Vein endothelial cell (primary cell): ENCODE measurements at places on chromosomes 1 and 21. TPM values are rescaled to one million over a fixed set of nuclear protein-coding genes. Genes with fewer than 3 reads are reported as not detected.

SH2D5 gene
- 0.86 and 0.98 TPM in 2 replicates for total RNA-seq

S100A4 gene
- 5.2 and 5.7 TPM in 2 replicates for total RNA-seq

PIK3C2B gene
- total RNA-seq, result 40.4 and 52.6 TPM in 2 replicates

RNU1-1 gene
- total RNA-seq, result under 0.01 TPM in 2 replicates

HYI gene
- total RNA-seq, result 137 and 244 TPM in 2 replicates

AHDC1 gene
- total RNA-seq, result 14.4 and 18.9 TPM in 2 replicates

CLDN8 gene
- total RNA-seq, result not detected in 2 replicates

OR2T29 gene
- total RNA-seq, result not detected in 2 replicates

AMY1C gene
- total RNA-seq, result not detected in 2 replicates

ENAH gene
- total RNA-seq, result 60.8 and 77.9 TPM in 2 replicates

S100A7 gene
- not detected in 2 replicates for total RNA-seq

EFNA1 gene
- 84.4 and 125 TPM in 2 replicates for total RNA-seq

PGLYRP3 gene
- total RNA-seq, result not detected in 2 replicates

SLAMF1 gene
- not detected in 2 replicates for total RNA-seq

CCDC24 gene
- total RNA-seq, result 2.5 and 2.9 TPM in 2 replicates

SPRR2F gene
- not detected in 2 replicates for total RNA-seq

KCNE2 gene
- total RNA-seq, result not detected in 2 replicates

DMRTA2 gene
- not detected in 2 replicates for total RNA-seq

RNPEP gene
- total RNA-seq, result 63.6 and 76.4 TPM in 2 replicates

FAM72D gene
- total RNA-seq, result 0.65 and 0.86 TPM in 2 replicates

HENMT1 gene
- 1.1 and 2.9 TPM in 2 replicates for total RNA-seq

CFAP298 gene
- 25.2 and 27.1 TPM in 2 replicates for total RNA-seq

MAP7D1 gene
- 188 and 205 TPM in 2 replicates for total RNA-seq

ADAM15 gene
- 508 and 513 TPM in 2 replicates for total RNA-seq

NEK2 gene
- total RNA-seq, result 7.2 and 13.8 TPM in 2 replicates

NDC1 gene
- 19.6 and 31.0 TPM in 2 replicates for total RNA-seq

SLC22A15 gene
- total RNA-seq, result 0.10 TPM in 1 of 2 replicates, not detected in the other

SPRR2E gene
- total RNA-seq, result not detected in 2 replicates

SPATA1 gene
- 0.98 and 1.1 TPM in 2 replicates for total RNA-seq

FUBP1 gene
- 147 and 156 TPM in 2 replicates for total RNA-seq

NBPF20 gene
- total RNA-seq, result 1.6 and 2.9 TPM in 2 replicates

SLC37A1 gene
- total RNA-seq, result 13.7 and 15.0 TPM in 2 replicates

BMP8A gene
- 0.29 and 0.98 TPM in 2 replicates for total RNA-seq

RERE gene
- total RNA-seq, result 55.6 and 56.8 TPM in 2 replicates

BCAR3 gene
- total RNA-seq, result 45.1 and 57.5 TPM in 2 replicates

TMPRSS15 gene
- not detected in 2 replicates for total RNA-seq

AGMAT gene
- total RNA-seq, result 1.3 TPM in 2 replicates

TMEM52 gene
- 0.48 and 0.65 TPM in 2 replicates for total RNA-seq

SFPQ gene
- 279 and 286 TPM in 2 replicates for total RNA-seq

TSTD1 gene
- total RNA-seq, result 2.4 and 3.6 TPM in 2 replicates

CFAP141 gene
- not detected in 2 replicates for total RNA-seq

SYPL2 gene
- under 0.01 TPM in 1 of 2 replicates, not detected in the other for total RNA-seq

PTPN14 gene
- total RNA-seq, result 93.8 and 108 TPM in 2 replicates

DNAH14 gene
- total RNA-seq, result 6.5 and 13.9 TPM in 2 replicates

GJB4 gene
- total RNA-seq, result not detected in 2 replicates

FCRL4 gene
- under 0.01 TPM in 1 of 2 replicates, not detected in the other for total RNA-seq

NBPF3 gene
- 1.8 and 5.9 TPM in 2 replicates for total RNA-seq

MCOLN3 gene
- total RNA-seq, result under 0.01 TPM in 1 of 2 replicates, not detected in the other

SAMD11 gene
- not detected in 2 replicates for total RNA-seq

UBASH3A gene
- not detected in 2 replicates for total RNA-seq

C8A gene
- not detected in 2 replicates for total RNA-seq

SPATA17 gene
- total RNA-seq, result not detected in 2 replicates

ANGPTL7 gene
- total RNA-seq, result not detected in 2 replicates

CLEC20A gene
- not detected in 2 replicates for total RNA-seq

DNAJC6 gene
- total RNA-seq, result 7.8 and 8.8 TPM in 2 replicates

MRAP gene
- not detected in 2 replicates for total RNA-seq

GPR3 gene
- total RNA-seq, result 0.98 and 2.6 TPM in 2 replicates

ZNF593OS gene
- total RNA-seq, result not detected in 2 replicates

ANGPTL3 gene
- not detected in 2 replicates for total RNA-seq
